Jurkat, Clone E6-1 (cell line): ENCODE measurements at places on chromosomes 11 and 22.

- DNase-seq, result no peak
Measured at GRCh38 chr22:30262112-30262511, 4.5 kb downstream of the OSM start.

DNA sequence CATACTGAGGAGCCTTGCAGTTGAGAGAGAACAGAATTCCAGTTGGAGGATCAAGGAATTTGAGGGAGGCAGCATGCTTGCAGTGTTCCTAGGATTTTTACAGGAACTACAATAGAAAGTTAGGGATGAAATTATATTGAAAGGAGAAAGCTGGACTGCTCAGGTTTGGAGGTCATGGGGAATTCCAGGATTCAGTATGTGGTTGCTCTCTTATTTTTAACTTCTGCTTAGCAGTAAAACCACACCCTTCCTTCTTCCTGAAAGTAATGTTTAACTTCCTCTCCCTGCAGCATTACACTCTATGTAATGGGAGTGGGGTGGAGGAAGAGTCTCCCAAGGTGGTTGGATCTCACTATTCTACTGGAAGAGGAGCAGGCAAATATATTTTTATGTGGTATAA lies 31.3 kb downstream of the CTNND1 start:
- DNase-seq, result no peak

- DNase-seq, result no peak
Measured at GRCh38 chr11:128316541-128317227, 270.7 kb downstream of the ETS1 start.

DNA sequence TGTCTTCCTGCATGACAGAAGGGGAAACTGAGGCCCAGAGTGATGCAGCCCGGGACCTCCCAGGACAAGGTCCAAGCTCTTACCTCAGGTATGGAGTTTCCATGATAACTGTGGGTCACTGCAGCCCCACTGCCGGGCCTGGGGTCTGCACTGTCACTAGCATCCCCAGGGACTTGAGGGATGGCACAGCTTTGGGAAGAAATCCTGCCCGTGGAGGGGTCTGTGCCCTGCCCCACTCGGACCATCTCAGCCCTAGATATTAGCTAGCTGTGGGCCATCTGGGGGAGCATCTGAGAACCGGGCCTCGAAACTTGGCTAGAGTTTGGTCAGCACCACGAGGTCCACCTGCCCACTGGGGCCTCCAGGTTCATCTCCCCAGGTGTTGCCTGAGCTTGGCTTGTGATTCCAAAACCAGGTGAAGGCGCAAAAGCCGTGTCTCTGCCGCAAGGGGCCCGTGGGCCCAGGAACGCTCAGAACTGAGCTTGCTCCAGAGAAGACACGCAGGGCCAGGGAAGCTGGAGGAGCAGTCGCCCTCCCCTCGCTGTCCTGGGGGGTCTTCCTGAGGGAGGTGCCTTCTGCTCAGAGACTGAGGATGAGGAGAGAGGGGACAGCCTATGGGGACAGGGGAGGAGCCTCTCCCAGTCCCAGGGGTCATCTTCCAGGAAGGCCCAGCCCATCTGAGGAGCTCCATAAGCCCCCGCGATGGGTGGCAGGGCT lies 4.8 kb downstream of the LINC01488 start:
- DNase-seq, result no peak

DNA sequence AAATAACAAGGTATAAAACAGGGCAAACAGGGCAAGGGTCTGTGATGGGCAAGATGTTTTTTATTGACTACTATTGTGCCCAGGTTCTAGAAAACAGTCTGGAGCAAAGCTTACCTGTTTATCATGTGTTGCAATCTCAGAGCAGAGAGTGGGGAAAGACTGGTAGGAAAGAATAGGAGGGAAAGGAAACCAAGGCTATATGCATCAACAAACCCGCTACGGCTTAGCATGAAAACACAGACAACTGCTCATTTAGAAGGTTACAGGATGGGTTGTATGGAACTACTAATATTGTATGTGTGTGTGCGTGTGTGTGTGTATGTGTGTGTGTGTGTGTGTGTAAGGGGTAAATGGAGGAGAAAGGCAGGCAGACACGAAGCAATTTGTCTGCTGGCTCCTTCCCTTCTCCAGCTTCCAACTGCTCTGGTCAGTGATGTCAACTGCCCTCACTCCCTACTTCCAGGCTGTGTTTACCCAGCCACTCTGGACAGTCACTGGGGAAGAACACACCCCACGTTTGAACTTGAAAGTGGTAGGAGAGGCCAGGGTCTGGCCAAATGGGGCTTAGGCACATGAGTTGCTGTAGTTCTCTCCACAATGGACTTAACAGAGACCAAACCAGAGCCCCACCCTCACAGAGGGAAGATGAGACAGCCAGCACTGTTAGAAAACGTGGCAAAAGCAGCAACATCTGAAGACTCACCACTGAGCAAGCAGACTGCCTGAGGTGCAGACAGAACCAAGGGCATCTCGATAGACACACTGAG lies 47.0 kb downstream of the GAB2 start:
- no peak for DNase-seq

- no peak for DNase-seq
Measured at GRCh38 chr11:9527481-9528135, 45.9 kb upstream of the WEE1 start.

DNA sequence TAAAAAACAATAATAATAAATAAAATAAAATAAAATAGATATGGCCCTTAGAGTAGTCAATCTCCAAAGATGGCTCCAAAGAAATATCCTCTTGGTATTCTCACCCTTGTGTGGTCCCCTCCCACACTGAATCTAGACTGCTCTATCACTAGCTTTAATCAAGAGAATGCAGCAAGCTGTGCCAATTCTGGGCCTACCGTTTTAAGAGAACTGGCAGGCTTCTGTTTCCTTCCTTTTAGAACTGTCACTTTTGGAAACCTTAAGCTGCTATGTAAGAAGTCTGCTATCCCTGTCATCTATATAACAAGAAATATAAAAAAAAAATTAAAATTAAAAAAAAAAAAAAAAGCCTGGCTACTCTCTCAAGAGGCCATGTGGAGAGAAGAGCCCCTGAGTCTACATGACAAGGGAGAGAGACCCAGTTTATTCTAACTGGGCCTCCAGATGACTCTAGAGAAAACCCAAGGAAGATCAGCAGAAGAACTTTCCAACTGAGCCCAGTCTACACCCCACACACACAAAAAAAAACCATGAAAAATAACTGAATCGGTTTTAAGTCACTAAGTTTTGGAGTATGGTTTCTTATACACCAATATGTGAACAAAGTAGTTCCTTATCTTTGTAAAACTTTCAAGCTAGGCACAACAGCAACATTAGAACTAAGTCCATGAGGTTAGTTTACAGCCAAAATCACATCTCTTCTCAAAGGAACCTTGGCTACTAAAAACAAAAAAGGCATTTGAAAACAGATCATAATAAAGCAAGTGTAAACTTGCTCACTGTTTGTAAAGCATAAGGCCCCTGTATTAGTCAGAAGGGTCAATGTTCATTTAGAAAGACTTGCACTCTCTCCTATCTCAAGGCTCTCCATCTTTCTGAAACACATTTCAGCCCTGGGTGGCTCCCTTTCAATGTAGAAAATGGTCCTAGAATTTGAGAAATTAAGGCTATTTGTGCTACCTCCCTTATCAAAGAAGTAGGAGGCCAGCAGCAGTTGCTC lies 67.3 kb downstream of the AMBRA1 start:
- no peak for DNase-seq

DNA sequence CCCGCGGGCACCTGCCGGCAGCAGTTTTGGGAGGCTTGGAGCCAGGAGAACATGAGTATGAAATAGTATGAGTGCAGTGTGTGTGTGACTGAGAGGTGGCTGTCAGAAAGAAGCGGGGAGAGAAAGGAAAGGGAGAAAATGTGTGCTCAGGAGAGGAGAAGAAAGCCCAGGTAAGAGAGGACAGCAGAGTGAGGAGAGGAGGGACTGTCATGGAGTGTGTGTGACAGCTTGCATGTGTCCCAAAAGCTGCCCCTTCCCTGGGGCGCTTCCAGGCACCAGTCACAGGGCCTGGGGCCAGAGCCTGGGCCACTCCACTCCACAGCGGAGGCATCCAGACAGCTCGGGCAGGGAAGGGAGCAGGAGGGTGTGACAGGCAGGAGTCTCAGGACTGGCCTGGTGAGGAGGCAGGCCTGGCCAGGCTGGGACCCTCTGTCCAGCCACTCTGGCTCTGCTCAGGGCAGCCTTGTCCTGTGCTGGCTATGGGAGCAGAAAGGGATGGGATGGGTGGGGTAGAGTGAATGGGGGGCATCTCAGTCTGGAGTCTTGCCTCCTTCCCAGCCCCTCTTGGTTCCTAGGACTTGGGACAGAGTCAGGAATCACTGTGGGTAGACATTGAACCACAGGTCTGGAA lies 949 bp downstream of the MMP11 start:
- no peak for DNase-seq

GRCh38 chr11:12741671-12742216 lies 67.5 kb downstream of the TEAD1 start:
- DNase-seq, result no peak

GRCh38 chr11:76801736-76802135 lies 18.6 kb downstream of the TSKU start:
- DNase-seq, result no peak

- DNase-seq, result no peak
Measured at GRCh38 chr11:104619751-104620150, 278.5 kb downstream of the CASP12 start.
